Bladder microvascular endothelial cell (primary cell): ENCODE measurements at places on chromosomes 1 and 21. TPM values are rescaled to one million over a fixed set of nuclear protein-coding genes. Genes with fewer than 3 reads are reported as not detected.

SRRM1 gene
- total RNA-seq, result 14.6 and 32.4 TPM in 2 replicates

FCAMR gene
- not detected in 2 replicates for total RNA-seq

WNT4 gene
- 0.25 and 0.32 TPM in 2 replicates for total RNA-seq

S100A2 gene
- 1.3 and 1.5 TPM in 2 replicates for total RNA-seq

DIO1 gene
- total RNA-seq, result not detected in 2 replicates

SLC5A3 gene
- total RNA-seq, result 4.9 and 55.5 TPM in 2 replicates

RAP1GAP gene
- under 0.01 and 0.31 TPM in 2 replicates for total RNA-seq

SLC30A10 gene
- not detected in 2 replicates for total RNA-seq

CHD5 gene
- total RNA-seq, result under 0.01 TPM in 1 of 2 replicates, not detected in the other

FNDC5 gene
- total RNA-seq, result 0.81 and 2.7 TPM in 2 replicates

CYP4Z1 gene
- total RNA-seq, result 0.19 TPM in 1 of 2 replicates, not detected in the other
